ENCODE measurements at places on chromosomes 7 and 10.

DNA sequence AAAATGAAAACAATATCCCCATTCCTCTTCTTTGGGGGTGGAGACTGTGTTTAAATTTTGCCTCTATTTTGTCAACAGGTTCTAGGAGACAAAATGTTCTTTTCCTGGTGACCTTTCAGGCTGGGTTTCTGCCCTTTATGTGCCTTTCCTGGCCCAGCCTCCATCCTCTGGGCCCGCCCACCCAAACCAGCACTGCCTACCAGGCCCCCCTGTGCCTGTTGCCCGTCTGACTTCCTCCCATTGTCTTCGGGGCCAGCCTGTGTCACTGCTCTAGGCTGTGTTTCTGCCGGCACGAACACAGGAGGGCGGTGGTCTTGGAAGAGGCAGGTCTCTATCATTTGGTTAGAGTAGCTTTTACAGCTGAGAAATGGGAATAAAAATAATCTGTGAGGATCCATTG is 13.9 kb downstream of the TSPAN14 start:
- no peak for DNase-seq

DNA sequence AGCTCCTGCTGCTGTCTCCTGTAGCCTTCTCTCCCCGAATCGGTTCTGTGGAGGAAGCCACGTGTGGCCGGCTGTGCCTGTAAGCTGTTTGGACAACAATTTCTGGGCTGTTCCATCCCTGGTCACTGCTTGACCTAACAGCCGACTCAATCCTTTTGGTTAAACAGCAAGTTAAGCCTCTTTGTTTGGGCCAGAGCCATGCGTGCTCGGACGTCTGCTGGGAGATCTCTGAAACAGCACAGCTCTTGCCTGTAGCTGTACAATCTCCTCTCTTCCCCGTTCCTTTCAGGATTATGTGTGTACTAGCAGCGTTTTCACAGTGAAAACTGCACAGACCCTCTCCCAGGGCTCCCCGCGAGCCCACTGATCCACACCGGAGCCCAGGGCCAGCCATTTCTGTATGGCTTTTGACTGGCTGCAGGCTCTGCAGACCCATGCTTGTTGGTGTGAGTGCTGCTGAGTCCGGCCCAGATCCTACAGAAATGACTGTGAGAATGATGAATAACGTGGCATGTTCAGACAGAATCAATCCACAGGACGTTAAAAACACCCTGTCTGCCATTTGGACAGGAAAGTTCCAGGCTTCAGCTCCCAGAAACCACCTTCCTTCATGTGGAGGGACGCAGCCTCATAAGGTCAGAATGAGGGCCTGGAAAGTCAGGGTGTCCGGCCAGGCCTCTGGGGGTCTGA is 428.6 kb upstream of the ADARB2 start:
- DNase-seq = no peak

DNA sequence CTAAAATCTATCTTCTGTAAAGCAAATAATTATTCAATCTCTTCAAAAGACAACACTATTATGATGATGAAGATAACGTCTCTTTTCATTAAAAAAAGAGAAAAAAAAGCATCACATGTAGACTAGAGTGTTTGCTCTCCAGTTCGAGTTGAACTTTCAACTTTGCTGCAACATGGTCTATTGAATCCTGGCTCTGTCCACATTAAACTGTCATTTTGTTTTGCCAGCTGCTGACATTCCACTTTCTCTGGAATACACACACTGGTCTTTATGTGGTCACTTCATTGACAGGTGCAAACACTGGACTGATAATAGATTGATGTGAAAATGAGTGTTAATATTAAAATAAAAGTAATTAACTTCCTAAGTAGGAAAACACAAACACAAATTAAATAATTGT is 61.7 kb downstream of the PTF1A start:
- no peak for DNase-seq

DNA sequence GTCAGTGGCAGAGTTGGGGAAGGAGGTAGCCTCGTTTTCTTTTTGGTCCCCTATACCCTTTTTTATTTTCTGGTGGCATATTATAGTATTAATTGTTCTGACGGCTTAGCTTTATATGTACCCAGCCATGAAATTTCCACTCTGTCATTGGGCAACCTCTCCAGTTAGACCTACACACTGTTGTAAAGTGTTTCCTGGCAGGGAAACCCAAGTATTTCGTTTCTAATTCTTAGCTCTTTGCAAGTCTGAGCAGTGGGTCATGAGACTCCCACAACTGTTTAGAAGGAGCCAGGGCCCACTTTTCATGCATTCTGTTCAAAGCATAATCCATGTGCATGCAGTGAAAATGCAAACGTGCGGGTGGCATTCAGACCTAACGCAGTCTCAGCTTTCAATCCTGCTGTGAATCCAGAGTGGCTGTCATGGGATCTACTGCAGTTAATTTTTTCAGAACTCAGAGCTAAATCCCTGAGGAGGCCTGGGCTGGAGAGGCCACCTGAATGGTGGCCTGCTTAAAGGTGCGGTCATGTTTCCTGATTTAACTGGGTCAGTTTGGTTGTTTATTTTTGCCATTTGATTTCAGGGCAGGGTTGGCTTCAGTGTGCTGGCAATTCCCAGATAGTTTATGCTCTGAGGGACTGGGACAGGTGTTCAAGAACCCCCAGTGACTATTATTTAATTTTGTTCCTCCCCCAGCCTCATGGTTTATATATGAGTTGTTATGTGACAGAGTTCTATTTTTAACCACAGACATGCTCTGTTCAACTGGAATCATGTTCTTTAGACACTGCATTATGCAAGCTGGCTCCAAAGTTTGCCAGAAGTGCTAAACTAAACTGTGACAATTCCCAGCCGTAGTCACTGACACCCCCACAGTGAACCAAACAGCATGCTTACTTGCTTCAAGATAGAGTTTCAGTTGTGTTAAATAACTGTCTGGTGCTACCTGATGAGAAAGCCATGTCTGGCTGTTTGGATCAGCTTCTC is 27.4 kb upstream of the SYPL1 start:
- DNase-seq = peak; percentile 33

DNA sequence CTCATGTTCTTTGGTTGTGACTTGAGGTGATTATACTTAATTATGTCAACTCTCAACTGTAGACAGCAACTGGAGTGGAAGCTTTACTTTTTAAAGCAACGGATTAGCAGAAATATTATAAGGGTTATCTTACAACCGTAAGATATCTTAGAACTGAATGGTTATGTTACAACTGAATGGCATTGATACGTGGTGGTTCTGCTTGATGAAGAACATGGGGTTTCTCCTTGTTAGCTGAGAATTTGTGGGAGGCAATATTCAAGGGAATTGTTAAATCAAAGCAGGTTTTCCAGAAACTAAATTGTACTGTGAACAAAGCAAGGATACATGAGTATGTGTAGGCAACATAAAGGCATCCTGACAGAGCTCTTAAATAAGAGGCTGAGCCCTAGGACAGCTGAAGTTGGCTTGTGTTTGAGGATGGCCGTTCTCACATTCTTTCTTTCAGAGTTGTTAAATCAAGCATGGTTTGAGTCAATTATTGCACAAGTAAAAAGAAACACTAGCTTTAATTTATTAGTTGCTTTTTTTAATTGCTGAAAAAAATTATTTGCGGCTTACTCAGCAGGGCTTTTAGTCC is 350.0 kb downstream of the PLXDC2 start:
- DNase-seq = no peak

DNA sequence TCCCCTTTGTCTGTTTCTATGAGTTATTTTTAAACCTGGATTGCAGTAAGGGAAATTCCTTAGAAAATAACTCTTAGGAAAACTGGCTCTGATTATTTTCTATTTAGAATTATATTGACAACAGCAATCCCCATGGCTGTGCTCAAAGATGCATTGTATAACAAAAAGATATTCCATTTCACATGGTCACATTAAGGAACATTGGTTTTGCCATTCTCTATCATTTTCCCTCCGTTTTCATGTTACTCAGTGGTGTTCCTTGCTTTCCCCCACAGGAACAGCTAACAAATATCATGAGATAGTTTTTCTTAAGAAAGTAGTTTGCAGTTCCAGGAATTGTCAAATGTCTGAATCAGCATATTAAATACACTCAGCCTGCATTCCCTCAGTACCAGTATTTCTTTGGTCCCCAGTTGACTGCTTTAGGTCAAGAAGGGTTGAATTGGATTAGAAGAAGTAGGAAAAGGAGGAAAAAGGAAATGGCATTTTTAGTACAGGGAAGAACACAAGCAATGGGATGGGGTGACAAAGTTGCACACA is 436.7 kb downstream of the TNS3 start:
- no peak for DNase-seq

DNA sequence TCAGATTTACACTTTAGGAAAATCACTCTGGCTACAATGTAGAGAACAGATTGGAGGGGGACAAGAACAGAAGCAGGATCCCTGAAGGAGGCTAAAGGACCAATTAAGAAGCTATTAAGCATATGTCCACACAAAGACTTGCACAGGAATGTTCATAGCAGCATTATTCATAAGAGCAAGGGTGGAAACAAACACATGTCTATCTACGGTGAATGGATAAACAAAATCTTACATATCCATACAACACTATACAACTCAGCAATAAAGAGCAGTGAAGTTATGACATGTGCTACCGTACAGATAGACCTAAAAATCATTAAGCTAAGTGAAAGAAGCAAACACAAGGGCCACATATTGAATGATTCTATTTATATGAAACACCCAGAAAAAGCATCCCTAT is 10.4 kb downstream of the CHCHD3 start:
- DNase-seq = no peak

DNA sequence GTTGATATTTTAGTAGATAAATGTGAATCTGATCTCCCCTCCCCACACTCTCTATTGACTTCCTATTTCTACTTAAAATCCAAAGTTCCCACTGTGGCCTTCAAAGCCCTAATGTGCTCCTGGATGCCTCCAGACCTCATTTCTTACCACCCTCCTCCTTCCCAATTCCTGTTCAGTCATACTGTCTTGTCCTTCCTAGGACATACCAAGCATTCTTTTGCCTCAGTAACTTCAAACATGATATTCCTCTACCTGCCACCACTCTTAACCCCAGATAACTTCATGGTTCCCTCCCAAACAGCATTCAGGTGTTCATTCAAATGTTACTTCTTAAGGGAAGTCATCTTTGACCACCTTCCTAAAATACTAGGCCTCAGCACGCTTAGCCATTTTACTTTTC is 34.2 kb upstream of the FAM221A start:
- DNase-seq = no peak

GRCh38 chr10:103350517-103351260 is at the start of gene PCGF6:
TSS of gene PCGF6 (minus strand) at chr10:103351140. CDS start at chr10:103351066, 74 bp downstream.
- peak; percentile 99 for DNase-seq

GRCh38 chr10:10873289-10873688 is 144.4 kb upstream of the CELF2 start:
- no peak for DNase-seq

DNA sequence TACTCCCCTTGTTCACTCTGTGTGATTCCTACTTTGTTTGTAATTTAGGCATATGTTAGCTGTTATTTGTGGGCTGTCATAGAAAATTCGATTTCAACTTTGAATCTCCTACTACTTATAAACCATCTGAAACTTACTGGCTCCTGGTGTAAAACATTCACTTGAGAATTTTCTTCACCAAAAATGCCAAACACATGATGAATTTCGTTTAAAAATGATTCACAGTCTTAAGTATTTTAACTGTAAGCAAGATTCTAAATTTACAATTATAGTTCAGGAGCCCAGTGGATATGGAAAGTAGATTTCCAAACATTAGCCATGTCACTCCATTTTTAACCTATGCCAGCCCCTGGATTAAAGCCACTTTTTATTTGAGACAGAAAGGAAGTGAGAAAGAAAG is 3.1 kb downstream of the CPED1 start:
- DNase-seq = no peak

GRCh38 chr10:8211631-8212030 is 157.1 kb downstream of the GATA3 start:
- DNase-seq = no peak

- DNase-seq = no peak
Measured at GRCh38 chr7:154769527-154769926, 233.4 kb downstream of the PAXIP1 start.

Measured in right kidney (tissue), 9 donors.